ENCODE measurements at places on chromosomes 5 and 9. TPM values are rescaled to one million over a fixed set of nuclear protein-coding genes. Genes with fewer than 3 reads are reported as not detected.

C9orf50 gene
- not detected for total RNA-seq

COQ4 gene
- 60.0 TPM for total RNA-seq

RC3H2 gene
- total RNA-seq, result 22.2 TPM

PLPPR1 gene
- not detected for total RNA-seq

ENTREP1 gene
- 0.62 TPM for total RNA-seq

PDE6A gene
- total RNA-seq, result 0.25 TPM

CNTNAP3 gene
- total RNA-seq, result 12.7 TPM

NOP16 gene
- 109 TPM for total RNA-seq

HAPLN1 gene
- total RNA-seq, result not detected

WDR38 gene
- not detected for total RNA-seq

LCN1 gene
- total RNA-seq, result not detected

IFNA7 gene
- total RNA-seq, result not detected

PKD2L2 gene
- not detected for total RNA-seq
